Globus pallidus (tissue), 1 donor: ENCODE measurements at places on chromosomes 3 and 15.

- no peak for DNase-seq
Measured at GRCh38 chr3:90010341-90010740, 902.9 kb downstream of the EPHA3 start.

GRCh38 chr15:100400996-100401395, 59.2 kb upstream of the ADAMTS17 start:
- DNase-seq = no peak

GRCh38 chr15:80780416-80781221, 1.4 kb downstream of the CEMIP start:
- no peak for DNase-seq

GRCh38 chr3:100489118-100489517, 3.3 kb upstream of the TMEM45A start:
- no peak for DNase-seq

GRCh38 chr15:72272997-72273352, 621 bp upstream of the PARP6 start:
- DNase-seq = no peak

DNA sequence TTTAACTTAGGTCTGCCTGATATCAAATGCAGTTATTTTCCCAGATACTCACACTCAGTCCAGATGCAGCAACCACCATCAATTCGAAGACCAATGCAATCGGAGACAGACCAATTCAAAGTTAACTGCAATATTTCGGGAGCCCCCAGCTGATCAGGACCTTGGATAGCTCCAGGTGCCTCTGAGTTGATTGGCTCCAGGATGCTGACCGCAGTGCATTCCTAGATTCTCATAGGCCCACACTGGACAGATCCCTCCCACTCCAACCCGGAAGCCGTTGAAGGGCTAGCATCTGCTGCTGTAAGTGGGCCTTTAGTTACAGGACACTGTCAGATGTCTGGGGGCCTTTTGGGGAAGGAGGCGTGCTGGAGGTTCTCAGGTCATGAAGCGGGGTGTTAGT, 89.5 kb upstream of the ATP2B2 start:
- no peak for DNase-seq

GRCh38 chr3:193168931-193169330, 72.1 kb upstream of the PLAAT1 start:
- DNase-seq = no peak

- DNase-seq = no peak
Measured at GRCh38 chr3:150602426-150603152, 532 bp upstream of the SELENOT start.

GRCh38 chr3:113117511-113118234, 93.7 kb upstream of the BOC start:
- DNase-seq = no peak

DNA sequence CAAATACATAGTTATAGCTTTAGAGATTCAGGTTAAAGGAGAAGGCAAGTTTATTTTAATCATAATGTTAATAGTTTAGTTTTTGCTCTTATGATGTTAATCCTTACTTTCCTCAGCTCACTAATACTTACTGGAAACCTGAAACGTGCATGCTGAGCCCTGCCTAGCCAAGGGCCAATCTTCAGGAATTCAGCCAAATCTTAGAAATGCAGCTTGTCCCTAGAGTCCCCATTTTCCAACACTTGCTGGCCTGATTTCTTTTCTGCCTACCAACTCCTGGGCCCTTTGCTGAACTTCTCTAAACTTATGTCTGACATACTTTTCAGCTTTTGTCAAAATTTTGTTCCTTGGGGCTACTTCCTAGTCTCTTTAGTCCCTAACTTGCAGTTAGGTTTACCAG, 22.8 kb downstream of the BCHE start:
- no peak for DNase-seq

DNA sequence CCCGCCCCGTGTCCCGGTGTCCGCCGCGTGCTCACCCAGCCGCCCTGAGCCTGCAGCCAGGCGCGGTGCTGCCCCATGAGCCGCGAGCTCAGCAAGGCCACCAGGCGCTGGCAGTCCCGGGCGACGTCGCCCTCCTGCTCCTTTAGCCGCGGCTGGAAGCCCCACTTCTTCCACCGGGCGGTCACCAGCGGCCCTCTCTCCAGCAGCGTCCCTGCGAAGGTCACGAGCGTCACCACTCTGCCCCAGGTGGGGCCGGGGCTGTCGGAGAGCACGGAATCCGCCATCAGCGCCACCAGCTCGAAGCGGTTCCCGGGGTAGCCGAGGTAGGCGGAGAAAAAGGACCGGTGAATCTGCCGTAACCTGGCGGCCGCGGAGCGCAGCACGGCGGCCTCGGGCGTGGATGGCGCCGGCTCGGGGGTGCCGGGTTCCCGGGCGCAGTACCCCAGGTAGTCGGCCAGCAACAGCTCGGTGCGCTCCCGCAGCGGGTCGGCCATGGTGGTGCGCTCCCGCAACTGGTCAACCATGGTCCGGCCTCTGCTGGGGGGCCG, 298 bp downstream of the BCL2L10 start:
- no peak for DNase-seq

- no peak for DNase-seq
Measured at GRCh38 chr3:170780471-170780870, 89.5 kb downstream of the RPL22L1 start.

DNA sequence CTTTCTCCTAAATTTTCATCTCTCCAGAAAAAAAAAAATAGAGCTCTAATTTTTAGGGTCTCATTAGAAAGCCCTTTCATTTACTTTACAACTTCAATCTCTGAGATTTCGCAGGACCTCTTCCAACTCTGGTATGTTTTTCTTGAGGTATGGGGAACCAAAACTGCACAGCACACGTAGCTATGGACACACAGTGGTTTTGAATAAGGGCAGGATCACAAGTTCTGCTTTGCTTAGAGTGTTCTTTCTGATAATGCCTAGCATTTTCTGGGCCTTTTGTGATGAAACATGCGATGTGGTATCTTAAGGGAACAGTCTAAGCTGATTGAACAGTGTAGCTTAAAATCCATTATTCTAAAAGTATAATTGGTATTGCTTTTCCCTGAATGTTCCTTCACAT, 25.3 kb downstream of the ZNF592 start:
- no peak for DNase-seq

- DNase-seq = no peak
Measured at GRCh38 chr3:190534986-190535385, 21.1 kb downstream of the IL1RAP start.

GRCh38 chr3:66253790-66254620, 33.2 kb downstream of the SLC25A26 start:
- DNase-seq = peak; percentile 55

- no peak for DNase-seq
Measured at GRCh38 chr3:53193466-53194209, 32.6 kb downstream of the PRKCD start.

DNA sequence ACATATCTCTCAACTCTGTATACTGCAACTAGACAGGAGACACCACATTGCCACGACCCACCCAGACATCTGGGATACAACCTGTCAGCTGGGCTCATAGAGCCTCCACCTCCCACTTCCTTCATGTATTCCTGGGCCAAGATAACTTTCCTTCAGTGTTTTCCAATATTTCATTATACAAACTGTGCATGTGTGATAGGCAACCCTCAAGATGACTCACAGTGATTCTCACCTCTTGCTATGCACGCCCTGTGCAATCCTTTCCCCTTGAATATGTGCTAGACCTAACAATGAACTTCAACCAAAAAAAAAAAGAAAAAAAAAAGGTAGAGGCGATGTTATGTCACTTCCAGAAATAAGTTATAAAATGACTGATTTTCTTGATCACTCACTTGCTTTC, 138.0 kb upstream of the ALCAM start:
- DNase-seq = no peak

DNA sequence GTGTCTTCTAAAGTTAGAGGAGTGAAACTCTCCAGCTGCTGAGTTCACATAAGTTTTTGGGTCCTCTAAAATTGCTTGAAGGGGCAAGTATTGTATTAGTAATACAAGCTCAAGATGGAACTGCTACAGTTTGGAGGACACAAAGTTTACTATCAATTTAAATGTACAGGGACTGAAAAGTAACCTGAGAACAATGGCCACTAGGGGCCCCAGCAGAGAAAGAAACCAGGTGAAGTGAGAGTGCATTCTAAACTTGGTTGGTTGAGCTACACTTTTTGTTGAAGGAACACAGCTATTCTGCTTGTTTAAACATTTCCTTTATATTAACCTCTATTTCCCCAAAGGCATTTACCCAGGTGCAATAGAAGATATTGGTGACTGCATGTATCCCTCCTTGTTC, 755.5 kb downstream of the GBE1 start:
- DNase-seq = no peak
